ENCODE measurements at places on chromosomes 2 and 18.

- no peak for DNase-seq
These were observed 261.6 kb downstream of the ASXL3 start for GRCh38 chr18:33839452-33840211.

DNA sequence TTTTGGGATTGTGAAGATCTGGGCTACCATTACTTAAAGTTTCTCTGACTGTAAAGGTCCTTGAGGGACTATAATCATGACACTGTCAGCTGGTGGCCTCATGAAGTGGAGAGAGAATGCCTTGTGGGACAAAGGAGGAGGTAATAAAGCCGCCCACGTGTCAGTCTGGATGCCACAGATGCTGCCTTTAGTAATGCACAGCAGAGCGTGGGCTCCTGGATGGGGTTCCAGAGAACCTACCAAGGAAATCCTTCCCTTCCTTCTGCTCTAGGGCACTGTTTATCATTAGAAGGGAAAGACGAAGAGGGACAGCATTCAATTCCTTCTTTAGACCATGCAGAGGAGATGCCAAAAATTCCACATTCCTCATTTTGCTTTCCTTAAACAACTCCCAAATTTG lies 63.5 kb downstream of the COL5A2 start:
- DNase-seq = no peak

DNA sequence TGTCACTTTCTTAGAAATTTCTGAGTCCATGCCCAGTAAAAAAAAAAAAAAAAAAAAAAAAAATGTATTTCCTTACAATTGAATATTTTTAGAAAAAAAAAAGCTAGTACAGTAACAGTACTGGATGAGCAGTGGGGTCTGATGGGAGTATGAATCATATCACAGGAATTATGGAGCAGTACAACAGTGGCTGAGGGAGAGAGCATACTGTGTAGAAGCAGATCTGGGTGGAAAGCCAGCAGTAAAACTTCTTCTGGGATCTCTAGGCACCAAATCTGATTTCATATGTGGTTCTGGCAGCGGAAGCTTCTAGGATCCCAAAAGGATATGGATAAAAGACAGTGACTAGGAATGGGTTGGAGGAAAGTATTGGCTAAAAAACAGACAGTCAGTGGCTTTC lies 414.9 kb upstream of the FSHR start:
- no peak for DNase-seq

GRCh38 chr18:3060667-3061580 lies 48.0 kb upstream of the LPIN2 start:
- no peak for DNase-seq

GRCh38 chr2:46001290-46001689 lies 295.9 kb upstream of the EPAS1 start:
- DNase-seq = no peak

DNA sequence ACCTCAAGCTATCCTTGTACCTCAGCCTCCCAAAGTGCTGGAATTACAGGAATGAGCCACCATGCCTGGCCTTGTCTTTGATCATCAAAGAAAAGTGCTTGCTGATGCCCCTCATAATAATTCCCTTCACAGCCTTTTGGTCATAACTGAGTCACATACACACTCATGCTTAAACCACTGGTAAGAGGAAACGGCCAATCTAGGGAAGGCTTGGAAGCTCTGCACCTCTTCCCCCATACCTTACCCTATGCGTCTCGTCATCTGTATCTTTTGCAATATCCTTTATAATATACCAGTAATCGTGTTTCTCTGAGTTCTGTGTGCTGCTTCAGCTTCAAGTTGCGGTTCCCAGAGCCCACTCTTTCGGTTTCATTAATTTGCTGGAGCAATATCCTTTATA lies 4.8 kb upstream of the RNF138 start:
- no peak for DNase-seq

- DNase-seq = no peak
These were observed 12.7 kb upstream of the DES start for GRCh38 chr2:219405451-219405850.

DNA sequence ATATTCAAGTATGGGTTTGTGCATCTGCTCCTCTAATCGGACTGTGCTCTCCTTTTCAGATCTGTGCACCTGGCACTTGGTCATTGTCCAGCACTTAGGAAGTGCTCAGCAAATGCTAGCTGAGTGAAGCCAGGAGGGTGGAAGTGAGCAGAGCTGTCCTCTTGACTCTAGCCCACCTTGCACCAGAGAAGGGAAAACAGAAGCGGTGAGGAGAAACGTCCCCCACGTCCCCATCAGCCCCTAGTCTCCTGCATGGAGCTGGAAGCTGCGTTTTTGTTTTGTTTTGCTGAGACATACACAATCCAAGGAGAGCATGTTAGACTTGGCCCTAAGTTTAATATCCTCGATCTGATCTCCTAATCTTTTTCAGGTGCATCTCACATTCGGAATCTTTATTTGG lies 73.6 kb downstream of the EN1 start:
- no peak for DNase-seq

GRCh38 chr18:78713726-78714125 lies 265.9 kb upstream of the SALL3 start:
- DNase-seq = no peak

- no peak for DNase-seq
These were observed 678 bp downstream of the CYP27C1 start for GRCh38 chr2:127219171-127220070.

DNA sequence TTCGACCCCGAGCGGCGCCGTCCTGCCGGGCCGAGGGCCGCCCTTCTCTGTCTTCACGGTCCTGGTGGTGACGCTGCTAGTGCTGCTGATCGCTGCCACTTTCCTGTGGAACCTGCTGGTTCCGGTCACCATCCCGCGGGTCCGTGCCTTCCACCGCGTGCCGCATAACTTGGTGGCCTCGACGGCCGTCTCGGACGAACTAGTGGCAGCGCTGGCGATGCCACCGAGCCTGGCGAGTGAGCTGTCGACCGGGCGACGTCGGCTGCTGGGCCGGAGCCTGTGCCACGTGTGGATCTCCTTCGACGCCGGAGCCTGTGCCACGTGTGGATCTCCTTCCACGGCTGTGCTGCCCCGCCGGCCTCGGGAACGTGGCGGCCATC lies 45.0 kb downstream of the DDX18 start:
- DNase-seq = no peak

DNA sequence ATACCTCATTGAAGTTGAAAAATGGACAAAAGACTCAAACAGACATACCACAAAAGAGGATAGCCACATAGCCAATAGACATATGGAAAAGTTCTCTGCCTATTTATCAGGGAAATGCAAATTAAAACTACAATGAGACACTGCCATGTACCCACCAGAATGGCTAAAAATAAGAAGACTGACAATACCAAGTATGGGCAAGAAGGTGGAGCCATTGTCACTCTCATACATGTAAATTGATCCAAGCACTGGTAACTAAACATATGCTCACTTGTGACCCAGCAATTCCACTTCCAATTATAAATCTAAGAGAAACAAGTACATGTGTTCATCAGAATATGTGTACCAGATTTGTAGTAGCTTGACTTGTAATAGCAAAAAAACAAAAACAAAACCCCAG lies 4.6 kb downstream of the LOXHD1 start:
- no peak for DNase-seq

DNA sequence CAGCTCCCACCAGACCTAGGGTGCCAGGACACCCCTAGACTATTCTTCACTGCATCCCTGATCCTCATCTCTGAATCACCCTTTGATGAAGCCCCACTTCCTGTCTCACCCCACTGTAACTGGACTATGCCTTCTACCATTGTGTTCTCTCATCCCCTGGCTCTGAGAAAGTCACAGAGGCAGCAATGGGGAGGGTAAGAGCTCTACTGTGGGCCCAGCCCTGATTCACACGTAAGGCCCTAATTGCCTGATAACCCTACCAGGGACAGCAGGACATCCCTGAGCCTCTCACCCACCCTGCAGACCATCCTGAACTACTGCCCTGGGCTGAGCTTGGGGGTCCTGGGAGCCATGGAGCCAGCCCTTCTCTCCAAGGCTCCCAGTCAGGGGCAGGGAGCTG lies 1.5 kb upstream of the PROM2 start:
- DNase-seq = no peak

GRCh38 chr18:9094307-9095226 lies 7.9 kb upstream of the NDUFV2 start:
- DNase-seq = no peak

DNA sequence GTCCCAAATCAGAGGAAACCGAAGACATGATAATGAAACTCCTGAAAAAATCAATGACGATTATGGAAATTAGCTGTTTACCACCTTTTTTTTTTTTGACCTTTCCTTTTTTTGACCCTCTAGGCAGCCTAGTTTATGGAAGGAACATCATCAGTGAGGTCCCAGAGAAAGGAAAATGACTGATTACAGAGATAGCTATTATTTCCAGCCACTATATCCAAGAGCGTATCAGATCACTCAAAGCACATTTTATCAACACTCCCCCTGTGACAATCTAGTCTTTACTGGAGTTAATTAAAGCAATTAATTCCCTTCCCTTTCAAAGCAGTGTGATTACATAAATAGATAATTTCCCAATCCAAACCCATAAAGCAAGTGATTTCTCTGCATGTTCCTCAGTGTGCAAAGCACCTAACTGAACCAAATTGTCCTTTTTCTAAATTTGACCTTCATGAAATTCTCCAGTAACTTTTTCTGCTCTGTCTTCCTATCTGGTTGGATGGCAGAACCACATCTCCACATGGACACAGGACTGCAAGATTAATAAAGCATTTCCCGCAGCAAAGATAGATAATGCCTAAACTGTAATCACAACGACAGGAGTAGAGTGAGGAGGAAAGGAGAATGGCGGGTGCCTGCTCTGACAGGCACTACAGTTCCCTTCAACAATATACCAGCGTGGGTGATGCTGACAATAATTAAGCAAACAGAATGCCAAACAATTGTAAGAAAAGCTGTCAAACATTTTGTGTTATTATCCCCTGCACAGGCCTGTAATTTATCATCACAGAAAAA lies 194.4 kb downstream of the SLC8A1 start:
- DNase-seq = no peak

GRCh38 chr2:133265432-133265949 lies 302.8 kb downstream of the NCKAP5 start:
- no peak for DNase-seq

- DNase-seq = no peak
These were observed 41.7 kb downstream of the MYO7B start for GRCh38 chr2:127577208-127577475.
